ENCODE measurements at places on chromosomes 6 and 20.

DNA sequence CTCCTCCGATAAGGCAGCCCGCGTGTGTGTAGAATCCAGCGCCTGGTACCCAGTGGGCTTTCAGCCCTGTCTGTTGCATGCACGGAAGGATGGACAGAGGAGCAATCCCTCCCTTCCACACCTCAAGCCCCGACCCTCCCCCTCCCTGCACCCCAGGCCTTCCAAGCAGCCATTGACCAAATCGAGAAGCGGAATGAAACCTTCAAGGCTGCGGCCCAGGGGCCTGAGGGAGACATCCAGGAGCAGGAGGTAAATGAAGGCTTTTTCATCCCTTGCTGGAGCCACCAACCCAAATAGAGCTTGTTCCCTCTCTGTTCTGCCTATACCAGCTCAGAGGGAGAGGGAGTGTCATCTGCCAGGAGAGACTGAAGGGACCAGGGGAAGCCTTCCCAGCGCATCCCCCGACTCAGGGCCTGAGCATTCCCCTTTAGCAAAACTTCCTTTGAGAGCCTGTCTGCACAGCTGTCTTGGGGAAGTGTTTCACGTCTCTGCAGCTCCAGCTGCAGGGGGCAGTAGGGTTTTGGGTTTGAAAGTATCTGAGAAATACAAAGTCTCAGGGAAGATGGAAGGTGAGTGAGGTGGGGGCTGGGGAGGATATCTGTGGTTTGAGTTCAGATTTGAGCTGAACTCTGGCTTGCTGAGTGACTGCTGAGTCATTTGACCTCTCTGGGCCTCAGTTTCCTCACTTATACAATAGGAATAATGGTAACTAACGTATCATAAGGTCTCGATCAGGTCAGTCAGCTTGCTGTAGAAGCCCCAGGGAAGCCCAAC is 16.1 kb downstream of the FGD2 start:
- DNase-seq, result peak; percentile 53

GRCh38 chr20:49915118-49915379 is 280 bp downstream of the SPATA2 start:
- DNase-seq, result no peak

DNA sequence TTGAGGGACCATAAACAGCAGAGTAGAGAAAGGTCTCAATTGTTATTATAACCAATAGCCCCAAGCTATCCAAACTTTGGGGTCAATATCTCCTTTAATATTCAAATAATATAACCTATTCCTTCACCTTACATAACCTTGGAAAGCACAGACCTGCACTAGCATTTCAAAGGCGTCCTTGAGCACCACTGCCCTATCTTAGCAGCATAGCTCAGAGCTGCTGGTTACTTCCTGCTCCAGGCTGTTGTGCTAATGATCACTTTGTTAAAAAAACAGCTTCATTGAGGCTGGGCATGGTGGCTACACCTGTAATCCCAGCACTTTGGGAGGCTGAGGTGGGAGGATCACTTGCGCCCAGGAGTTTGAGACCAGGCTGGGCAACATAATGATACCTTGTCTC is 10.5 kb downstream of the SLC35D3 start:
- DNase-seq, result no peak

DNA sequence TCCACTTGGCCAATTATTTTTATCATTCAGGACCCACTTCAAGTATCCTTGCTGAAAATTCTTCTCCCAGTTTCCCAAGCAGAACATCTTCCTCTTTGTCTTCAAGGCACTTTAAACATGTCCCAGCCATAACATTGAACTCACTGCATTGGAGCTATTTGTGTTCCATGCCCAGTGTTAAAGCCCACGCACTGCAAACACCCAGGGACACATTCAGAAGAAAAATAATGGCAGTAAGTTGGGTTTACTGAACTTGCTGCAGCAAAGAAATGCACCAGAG is 1.6 kb upstream of the APMAP start:
- DNase-seq, result no peak

DNA sequence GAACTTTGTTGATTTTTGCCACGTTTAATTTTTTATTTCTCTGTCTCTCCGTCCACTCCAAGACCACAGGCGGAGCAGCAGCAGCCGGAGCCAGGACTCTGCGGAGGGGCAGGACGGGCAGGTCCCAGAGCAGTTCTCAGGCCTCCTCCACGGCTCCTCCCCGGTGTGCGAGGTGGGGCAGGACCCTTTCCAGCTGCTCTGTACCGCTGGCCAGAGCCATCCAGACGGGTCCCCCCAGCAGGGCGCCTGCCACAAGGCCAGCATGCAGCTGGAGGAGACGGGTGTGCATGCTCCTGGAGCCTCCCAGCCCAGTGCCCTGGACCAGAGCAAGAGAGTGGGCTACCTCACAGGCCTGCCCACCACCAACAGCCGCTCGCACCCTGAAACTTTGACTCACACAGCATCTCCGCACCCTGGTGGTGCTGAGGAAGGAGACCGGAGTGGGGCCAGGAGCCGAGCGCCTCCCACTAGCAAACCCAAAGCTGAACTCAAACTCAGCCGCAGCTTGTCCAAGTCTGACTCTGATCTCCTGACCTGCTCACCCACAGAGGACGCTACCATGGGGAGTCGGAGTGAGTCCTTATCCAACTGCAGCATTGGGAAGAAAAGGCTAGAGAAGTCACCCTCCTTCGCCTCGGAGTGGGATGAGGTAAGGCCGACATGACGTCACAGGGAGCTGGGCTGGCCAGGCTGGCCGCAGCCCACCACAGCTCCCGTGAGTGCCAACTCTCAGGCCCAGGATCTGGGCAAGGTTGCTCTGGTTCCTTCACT is 123.5 kb downstream of the TCP11 start:
- no peak for DNase-seq

DNA sequence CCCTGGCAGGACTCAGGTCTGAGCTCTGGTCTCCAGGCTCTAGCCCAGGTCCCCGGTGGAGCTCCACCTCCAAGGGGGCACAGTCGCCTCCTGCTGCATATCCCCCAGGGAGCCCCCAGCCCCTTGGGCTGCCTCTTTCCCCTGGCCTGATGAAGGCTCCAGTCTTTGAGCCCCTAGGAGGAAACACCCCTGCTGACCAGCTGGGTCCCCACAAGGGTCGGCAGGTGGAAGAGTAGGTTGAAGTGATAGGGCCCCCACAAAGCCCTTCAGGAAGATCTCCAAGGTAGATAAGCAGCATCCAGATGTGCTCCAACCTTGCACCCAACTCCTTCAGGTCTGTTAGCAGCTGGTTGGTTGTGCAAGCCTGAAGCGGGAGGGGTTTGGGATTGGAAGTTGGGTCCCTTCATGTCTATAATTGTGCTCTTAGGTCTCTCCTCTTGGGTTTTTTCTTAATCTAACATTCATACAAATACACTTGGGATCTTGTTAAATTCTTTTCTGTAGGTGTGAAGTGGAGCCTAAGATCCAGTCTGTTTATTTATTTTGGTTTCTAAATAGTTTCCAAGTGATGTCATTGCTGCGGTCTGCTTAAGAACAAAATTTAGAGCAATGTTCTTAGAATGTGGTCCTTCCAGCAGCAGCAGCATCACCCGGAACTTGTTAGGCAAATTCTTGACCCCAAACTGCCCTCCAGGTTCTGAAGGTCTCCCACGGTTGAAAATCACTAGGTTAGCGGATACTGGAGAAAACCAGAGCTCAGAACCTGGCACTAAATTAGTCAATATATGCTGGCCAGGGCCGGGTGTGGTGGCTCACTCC is 5.1 kb downstream of the UBE2C start:
- no peak for DNase-seq
